ENCODE measurements at places on chromosomes 2 and 18. TPM values are rescaled to one million over a fixed set of nuclear protein-coding genes. Genes with fewer than 3 reads are reported as not detected.

The PKDCC gene
- 74.7 TPM for total RNA-seq

The RBFA gene
- total RNA-seq = 24.4 TPM

The RAB6C gene
- not detected for total RNA-seq

The MGAT4A gene
- 16.3 TPM for total RNA-seq

The KCNJ3 gene
- total RNA-seq = 3.4 TPM

The CCL20 gene
- total RNA-seq = not detected

The C1GALT1C1L gene
- total RNA-seq = 0.48 TPM

The LINC00305 gene
- total RNA-seq = not detected

The REL gene
- total RNA-seq = 5.7 TPM

The SLC8A1 gene
- total RNA-seq = 906 TPM

The CYP1B1 gene
- 92.7 TPM for total RNA-seq

The THOC1 gene
- total RNA-seq = 13.5 TPM
